ENCODE measurements at places on chromosomes 4 and X. TPM values are rescaled to one million over a fixed set of nuclear protein-coding genes. Genes with fewer than 3 reads are reported as not detected.

IL21 gene
- total RNA-seq: not detected

FAM114A1 gene
- total RNA-seq: 22.0 TPM

ZNF674 gene
- total RNA-seq: 3.7 TPM

SGCB gene
- 119 TPM for total RNA-seq

NPNT gene
- 1.7 TPM for total RNA-seq

MAP7D2 gene
- total RNA-seq: 0.38 TPM

ADH7 gene
- not detected for total RNA-seq

VAMP7 gene
- total RNA-seq: 29.2 TPM

MAP3K15 gene
- not detected for total RNA-seq

NUDT6 gene
- 14.4 TPM for total RNA-seq

DNA sequence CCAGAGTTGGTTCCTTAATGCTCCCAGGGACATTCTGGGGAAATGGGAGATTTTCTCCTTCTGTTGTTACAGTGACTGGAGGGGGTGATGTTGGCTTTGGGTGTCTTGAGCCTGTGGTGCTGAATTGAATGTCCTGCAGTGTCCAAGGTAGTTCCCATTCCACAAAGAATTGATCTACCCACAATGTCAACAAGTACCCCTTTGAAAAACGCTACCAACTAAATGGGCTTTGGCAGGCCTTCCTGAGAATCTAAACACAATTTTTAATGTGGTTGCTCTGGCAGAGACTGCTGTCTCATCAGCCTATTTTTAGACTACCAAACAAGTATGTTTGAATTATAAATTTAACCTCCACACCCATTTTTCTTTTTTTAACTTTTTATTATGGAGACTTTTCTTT, 69.4 kb downstream of the CCKAR start:
- peaks cover 76% of the 10 kb centered on the region for H3K36me3 ChIP-seq
- H3K27me3 ChIP-seq: no peaks in the 10 kb centered on the region
- H3K4me1 ChIP-seq: peaks cover 7% of the 10 kb centered on the region
- H3K4me3 ChIP-seq: no peak overlapping the region
- DNase-seq: no peak

DNA sequence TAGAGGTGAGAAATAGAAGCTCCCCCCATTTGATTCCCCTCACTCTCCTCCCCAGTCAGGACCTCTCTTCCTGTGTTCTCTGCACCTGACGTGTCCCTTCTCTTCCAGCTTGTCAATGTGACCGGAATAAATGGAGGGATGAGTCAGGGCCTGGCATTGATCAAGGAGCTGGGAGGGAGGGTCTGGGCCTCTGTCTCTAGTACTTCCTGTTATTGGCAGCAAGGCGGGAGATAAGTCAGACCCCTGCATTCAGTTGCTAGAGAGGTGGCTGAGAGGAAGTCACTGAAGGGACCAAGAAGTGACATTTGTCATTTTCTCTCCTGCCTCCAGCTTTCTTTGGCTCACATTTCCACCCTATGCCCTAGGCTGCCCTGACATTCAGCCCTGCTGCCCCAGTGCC, 35.1 kb upstream of the ZNF41 start:
- H3K4me1 ChIP-seq: peaks cover 3% of the 10 kb centered on the region
- H3K27ac ChIP-seq: no peak overlapping the region
- no peak overlapping the region for H3K4me3 ChIP-seq
- H3K27me3 ChIP-seq: no peaks in the 10 kb centered on the region
- DNase-seq: no peak

DNA sequence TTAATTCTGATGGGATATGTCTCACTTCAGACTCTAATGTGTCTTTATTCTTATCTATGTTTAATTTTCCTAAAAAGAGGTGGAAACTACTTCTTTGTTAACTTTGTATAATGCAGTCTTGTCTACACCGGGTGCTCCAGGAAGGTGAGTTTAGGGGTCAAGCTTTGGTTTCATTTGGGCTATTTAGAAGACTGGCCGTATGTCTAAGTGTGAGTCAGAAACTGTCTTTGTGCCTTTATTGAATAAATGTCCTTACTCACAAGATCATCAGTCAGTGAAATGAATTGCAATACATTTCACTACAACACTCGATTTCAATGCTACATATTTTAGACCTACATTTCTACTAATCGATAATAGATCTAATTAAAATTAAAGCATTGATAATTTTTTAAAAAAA, 56.2 kb downstream of the PROM1 start:
- DNase-seq: no peak
- no peaks in the 10 kb centered on the region for H3K36me3 ChIP-seq
- H3K27me3 ChIP-seq: no peaks in the 10 kb centered on the region
- no peak overlapping the region for H3K27ac ChIP-seq
- H3K4me3 ChIP-seq: no peak overlapping the region
- peaks cover 28% of the 10 kb centered on the region for H3K4me1 ChIP-seq

GRCh38 chr4:54731552-54731951, 73.8 kb downstream of the KIT start:
- no peaks in the 10 kb centered on the region for H3K36me3 ChIP-seq
- H3K27me3 ChIP-seq: no peaks in the 10 kb centered on the region
- H3K4me3 ChIP-seq: no peak overlapping the region
- DNase-seq: no peak

GRCh38 chrX:91435395-91435794, 756 bp downstream of the PABPC5 start:
- peak overlapping the region; percentile 50 for H3K27ac ChIP-seq
- DNase-seq: no peak
- H3K27me3 ChIP-seq: no peaks in the 10 kb centered on the region
- no peaks in the 10 kb centered on the region for H3K4me1 ChIP-seq
- H3K36me3 ChIP-seq: no peaks in the 10 kb centered on the region

DNA sequence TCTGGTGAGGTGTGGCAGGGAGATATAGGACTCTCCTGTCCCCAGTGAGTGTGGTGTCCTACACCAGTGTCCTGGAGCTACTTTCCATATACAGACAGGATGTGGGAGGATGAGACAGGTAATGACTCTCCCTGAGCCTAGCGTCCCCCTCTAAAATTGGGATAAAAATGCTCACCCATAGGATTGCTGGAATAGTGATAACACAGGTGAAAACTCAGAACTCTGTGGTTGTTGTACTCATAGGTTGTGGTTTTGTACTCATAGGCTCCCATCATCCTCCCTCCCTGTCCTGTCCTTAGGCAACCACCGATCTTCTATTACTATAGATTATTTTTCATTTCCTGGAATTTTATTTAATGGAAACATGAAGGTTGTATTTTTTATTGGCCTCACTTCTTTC, 60.7 kb upstream of the NXF3 start:
- H3K4me3 ChIP-seq: no peak overlapping the region
- no peaks in the 10 kb centered on the region for H3K27me3 ChIP-seq
- no peaks in the 10 kb centered on the region for H3K36me3 ChIP-seq
- no peak overlapping the region for H3K27ac ChIP-seq
- no peak for DNase-seq
- H3K4me1 ChIP-seq: no peaks in the 10 kb centered on the region

DNA sequence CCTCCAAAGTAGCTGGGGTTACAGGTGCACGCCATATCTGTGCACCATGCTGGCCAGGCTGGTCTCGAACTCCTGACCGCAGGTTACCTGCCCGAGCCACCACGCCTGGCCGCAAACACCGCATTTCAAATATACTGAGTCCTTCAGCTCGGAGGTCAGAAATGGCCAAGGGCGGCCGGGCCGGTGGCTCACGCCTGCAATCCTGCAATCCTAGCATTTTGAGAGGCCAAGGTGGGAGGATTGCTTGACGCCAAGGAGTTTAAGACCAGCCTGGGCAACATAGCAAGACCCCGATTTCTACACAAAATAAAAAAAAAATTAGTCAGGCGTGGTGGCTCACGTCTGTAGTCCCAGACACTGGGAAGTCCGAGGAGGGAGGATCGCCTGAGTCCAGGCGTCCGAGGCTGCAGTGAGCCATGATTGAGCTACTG, 71.9 kb upstream of the PPP2R3B start:
- no peak overlapping the region for H3K4me3 ChIP-seq
- no peaks in the 10 kb centered on the region for H3K27me3 ChIP-seq
- H3K36me3 ChIP-seq: no peaks in the 10 kb centered on the region
- no peaks in the 10 kb centered on the region for H3K4me1 ChIP-seq

- peak overlapping the region; percentile 68 for H3K4me3 ChIP-seq
- H3K27me3 ChIP-seq: no peaks in the 10 kb centered on the region
- H3K36me3 ChIP-seq: no peaks in the 10 kb centered on the region
- no peaks in the 10 kb centered on the region for H3K4me1 ChIP-seq
Observed at GRCh38 chrX:107629540-107629909, 1.2 kb downstream of the PRPS1 start.

DNA sequence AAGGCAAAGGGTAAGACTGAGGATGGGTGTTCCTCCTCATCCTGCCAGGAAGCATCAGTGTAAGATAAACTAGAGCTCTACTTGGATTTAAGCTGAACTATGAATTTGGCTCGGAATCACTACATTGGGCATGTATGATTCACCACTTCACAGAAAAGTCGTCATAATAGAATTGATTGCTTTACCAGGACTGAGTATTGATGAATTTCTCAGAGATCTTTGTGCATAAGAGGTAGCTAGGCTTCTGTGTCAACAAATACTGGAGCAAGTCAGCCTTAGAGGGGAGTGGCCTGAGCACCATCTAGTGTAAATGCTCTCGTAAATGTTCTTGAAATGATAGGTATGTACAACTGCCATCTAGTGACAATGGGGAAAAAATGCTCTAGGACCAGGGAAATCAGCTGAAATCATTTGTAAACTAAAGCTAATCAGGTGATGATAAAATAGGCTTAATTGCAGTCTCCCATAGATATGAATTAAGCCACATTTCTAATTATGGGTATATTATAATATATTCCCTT, 309.5 kb upstream of the FMR1 start:
- no peak for DNase-seq
- H3K27me3 ChIP-seq: no peaks in the 10 kb centered on the region
- no peaks in the 10 kb centered on the region for H3K36me3 ChIP-seq

GRCh38 chr4:34091451-34091850, 2152.9 kb downstream of the ARAP2 start:
- no peaks in the 10 kb centered on the region for H3K27me3 ChIP-seq
- H3K4me1 ChIP-seq: no peaks in the 10 kb centered on the region

GRCh38 chr4:15717086-15717485, 14.2 kb downstream of the BST1 start:
- H3K27me3 ChIP-seq: no peaks in the 10 kb centered on the region
- H3K4me1 ChIP-seq: no peaks in the 10 kb centered on the region
- DNase-seq: no peak
- H3K27ac ChIP-seq: no peak overlapping the region
- H3K36me3 ChIP-seq: no peaks in the 10 kb centered on the region

GRCh38 chr4:8580321-8581093, at the start of gene GPR78:
Gene GPR78 (plus strand): TSS chr4:8580392. CDS start chr4:8580983, 591 bp downstream.
- H3K36me3 ChIP-seq: no peaks in the 10 kb centered on the region
- H3K4me1 ChIP-seq: no peaks in the 10 kb centered on the region
- peaks cover 84% of the 10 kb centered on the region for H3K27me3 ChIP-seq
- no peak within 1 kb of the TSS for H3K27ac ChIP-seq
- no peak within 1 kb of the TSS for H3K4me3 ChIP-seq

GRCh38 chrX:28880136-28880535, 292.9 kb downstream of the IL1RAPL1 start:
- no peak overlapping the region for H3K4me3 ChIP-seq
- no peak overlapping the region for H3K27ac ChIP-seq
- no peaks in the 10 kb centered on the region for H3K36me3 ChIP-seq
- no peak for DNase-seq
- H3K4me1 ChIP-seq: no peaks in the 10 kb centered on the region

GRCh38 chrX:65196758-65197360, 220.6 kb upstream of the ZC4H2 start:
- DNase-seq: no peak
- no peaks in the 10 kb centered on the region for H3K4me1 ChIP-seq
- no peaks in the 10 kb centered on the region for H3K36me3 ChIP-seq
- H3K27ac ChIP-seq: no peak overlapping the region
- H3K4me3 ChIP-seq: no peak overlapping the region

DNA sequence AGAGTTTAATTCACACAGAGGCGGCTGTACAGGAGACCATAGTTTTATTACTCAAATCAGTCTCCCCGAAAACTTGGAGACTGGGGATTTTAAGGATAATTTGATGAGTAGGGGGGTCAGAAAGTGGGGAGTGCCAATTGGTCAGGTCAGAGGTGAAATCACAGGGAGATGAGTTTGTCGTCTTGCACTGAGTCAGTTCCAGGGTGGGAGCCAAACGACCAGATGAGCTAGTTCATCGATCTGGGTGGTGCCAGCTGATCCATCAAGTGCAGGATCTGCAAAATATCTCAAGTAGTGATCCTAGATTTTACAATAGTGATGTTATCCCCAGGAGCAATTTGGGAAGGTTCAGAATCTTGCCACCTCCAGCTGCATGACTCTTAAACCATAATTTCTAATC, 4.0 kb downstream of the ETFDH start:
- DNase-seq: no peak
- H3K4me3 ChIP-seq: no peak overlapping the region
- H3K36me3 ChIP-seq: no peaks in the 10 kb centered on the region
- no peak overlapping the region for H3K27ac ChIP-seq

DNA sequence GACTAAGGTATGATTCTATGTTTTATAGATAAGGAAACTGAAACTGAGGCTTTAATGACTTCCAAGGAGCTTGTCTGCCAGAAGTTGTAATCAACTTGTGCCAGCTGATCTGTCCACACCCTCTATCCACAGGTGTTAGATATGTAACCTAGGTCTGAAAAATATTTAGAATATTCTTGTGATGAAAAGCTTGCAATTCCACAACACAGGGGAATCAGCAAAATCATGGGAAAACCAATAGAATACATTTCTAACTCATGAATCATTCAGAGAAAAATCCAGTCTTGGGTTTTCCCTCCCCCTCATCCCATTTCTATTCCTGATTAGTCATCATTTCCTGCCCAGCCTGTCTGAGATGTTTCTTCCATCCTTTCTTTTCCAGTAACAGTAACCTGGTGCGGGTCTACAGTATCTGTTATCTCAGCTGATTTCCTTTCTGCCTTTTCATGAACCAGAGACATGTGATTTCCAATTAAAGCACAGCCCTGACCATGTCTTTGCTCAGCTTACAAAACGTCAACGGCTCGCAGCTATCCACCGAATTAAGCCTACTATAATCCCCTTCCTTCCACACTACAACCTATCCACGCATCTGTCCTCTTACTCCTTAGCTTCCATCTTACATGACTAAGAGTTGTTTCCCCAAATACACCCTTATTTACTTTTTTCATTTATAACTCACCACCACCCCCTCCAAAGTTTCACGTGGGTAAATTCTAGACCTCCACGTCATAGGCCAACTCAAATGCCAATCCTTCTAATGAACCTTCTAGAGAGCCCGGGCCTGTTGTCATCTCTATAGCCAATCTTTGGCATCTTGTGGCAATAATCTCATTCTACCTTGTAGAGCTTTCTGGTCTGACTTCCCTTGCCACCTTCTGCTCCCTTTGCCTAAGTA, 961 bp upstream of the NOCT start:
- H3K27ac ChIP-seq: peak overlapping the region; percentile 86
- peak; percentile 42 for DNase-seq
- H3K4me1 ChIP-seq: peaks cover 27% of the 10 kb centered on the region
- peak overlapping the region; percentile 76 for H3K4me3 ChIP-seq
- H3K36me3 ChIP-seq: no peaks in the 10 kb centered on the region

DNA sequence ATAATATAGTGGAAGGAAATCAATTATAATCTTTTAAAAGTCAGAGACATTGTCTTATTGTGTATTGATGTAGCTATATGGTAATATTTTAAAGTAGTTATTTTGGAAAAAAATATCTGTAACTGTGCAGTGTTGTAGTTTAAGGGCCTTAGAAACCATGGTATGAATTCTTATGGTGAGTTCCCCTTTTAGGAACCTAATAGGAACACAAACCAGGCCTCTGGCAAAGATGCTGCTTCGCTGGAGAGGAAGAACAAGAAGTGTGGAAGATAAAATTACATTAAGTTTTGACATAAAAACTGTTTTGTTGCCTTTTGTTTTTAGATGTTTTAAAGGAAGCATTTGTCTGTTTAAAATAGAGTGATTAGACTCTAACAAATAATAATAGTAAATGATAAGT, 10.9 kb upstream of the TMPRSS11D start:
- no peak overlapping the region for H3K4me3 ChIP-seq
- no peaks in the 10 kb centered on the region for H3K36me3 ChIP-seq
- DNase-seq: no peak
- no peaks in the 10 kb centered on the region for H3K4me1 ChIP-seq

Measured in heart right ventricle (tissue), 16 donors.